ENCODE measurements at places on chromosomes 6 and 20.

DNA sequence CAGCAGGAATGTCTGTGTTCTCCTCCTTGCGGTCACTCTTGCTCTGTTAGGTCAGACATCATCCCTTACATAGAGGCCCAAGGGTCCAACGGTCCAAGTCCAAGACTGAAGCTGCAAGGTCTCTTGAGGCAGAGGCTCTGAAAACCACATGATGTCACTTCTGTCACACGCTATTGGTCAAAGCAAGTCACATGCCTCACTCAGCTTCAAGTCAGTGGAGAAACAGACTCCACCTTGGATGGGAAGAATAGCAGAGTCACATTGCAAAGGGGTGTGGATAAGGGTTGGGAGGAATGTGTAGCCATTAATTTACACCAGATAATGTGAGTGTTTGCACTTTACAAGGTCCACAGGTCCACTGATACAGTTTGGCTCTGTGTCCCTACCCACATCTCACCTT lies 17.5 kb downstream of the SLC52A3 start:
- no peak for DNase-seq

DNA sequence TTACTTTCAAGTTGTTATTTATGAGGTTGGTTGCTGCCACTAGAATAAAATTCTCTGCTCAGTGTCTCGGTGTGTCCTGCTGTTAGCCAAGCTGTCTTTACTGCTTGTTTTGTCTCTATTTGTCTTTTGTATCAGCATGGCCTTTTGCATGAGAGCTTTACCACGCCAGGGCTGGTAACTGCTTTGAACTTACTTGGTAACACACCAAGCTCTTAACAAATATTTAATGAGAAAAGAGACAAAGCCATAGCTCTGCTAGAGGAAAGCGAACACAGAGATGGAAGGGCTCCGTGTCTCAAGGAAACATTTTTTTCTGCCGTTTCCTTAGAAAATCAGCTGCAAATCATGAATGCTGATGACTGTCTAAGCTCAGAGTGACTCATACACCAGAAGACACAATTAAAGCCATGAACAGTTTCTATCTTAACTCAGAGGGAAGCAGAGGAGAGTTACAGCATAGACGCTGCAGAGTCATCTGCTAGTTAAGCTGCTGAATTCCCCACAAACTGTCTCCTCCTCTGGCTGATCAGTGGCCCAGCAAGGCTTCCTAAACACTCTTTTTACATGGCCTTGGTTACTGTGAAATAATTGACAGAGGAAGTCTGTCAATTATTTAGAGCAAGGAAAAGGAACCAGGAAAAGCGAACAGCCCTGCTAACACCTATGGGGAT lies 44.8 kb downstream of the AGPAT4 start:
- DNase-seq: no peak

GRCh38 chr6:13581700-13582229 lies 7.4 kb downstream of the SIRT5 start:
- DNase-seq: no peak

GRCh38 chr6:135722679-135723078 lies 128.8 kb upstream of the PDE7B start:
- DNase-seq: no peak

DNA sequence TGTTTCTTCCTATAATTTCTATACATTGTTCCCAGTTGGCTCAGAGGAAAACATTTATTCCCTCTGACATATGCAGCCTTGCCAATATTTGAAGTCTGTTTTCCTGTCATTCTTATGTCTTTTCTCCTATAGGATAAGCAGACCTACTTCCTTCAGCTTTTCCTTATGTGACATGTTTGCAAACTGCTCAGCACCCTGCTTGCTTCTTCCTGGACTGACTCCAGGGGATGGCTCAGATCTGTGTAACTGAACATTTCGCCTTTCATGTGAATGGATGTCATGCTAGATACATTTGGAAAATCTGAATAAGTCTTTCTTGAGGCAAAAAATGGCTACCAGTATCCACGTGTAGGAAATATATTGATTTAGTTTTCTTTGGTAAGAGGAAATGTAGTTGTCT lies 113.2 kb downstream of the CARMIL1 start:
- no peak for DNase-seq

GRCh38 chr6:112117554-112117953 lies 30.2 kb downstream of the FAM229B start:
- DNase-seq: no peak

DNA sequence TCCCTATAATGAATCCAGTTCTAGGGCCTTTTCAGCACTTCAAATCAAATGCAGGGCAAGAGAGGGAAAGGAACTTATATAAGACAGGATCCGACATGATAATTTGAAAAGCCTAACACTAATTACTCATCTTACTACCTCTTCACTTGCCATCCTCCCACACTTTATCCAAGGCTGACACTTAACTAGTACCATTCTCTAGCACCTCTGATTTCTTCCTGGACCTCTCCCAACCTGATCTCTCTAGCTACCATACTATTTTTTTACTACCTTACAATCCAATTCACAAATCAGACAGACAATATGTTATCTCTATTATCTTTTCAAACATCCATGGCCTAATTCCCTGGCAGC lies 50.4 kb downstream of the BTBD9 start:
- DNase-seq: no peak

DNA sequence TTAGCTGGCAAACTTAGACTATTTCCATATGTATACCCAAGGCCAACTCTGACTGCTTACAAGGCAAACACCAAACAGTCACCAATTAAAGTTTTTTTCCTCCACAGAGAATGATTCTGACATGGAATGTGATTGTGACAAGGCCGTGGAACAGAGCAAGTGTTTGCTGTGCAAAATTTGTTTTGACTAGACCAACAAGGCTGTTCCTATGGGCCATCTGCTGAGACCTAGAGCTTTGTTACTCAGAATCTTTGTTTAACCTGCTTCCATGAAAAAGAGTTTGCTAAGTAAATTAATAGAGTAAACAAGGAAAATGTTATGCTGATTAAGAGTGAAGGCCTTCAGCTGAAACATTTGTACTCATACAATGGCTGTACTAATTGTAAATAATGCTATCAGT lies 51.6 kb upstream of the IMPG1 start:
- DNase-seq: no peak

- DNase-seq: no peak
Measured at GRCh38 chr20:19314621-19315020, 102.2 kb downstream of the SLC24A3 start.

GRCh38 chr20:48107560-48107959 lies 322.3 kb upstream of the SULF2 start:
- DNase-seq: no peak

- no peak for DNase-seq
Measured at GRCh38 chr6:82567621-82568020, 204.0 kb downstream of the TPBG start.

DNA sequence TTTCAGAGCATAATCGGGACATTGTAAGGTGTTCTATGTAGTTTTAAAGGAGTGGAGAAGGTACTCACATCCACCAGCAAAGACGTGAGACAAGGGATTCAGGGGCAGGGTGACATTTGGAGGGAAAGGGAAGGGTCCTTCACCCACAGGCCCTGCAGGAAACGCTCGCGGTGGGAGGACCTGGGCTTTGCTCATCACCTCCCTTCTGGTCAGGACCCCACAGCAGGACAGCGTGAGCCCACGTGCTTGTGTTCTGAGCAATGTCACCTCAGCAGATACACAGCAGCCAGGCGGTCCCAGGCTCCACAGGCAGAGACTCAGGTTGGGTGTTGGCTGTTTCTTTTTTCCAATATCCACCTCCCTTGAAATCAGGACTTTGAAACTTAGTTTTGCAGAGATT lies 27.5 kb downstream of the DLL1 start:
- DNase-seq: no peak

GRCh38 chr6:169085466-169085865 lies 168.2 kb downstream of the THBS2 start:
- DNase-seq: no peak

- DNase-seq: peak; percentile 62
Measured at GRCh38 chr6:26304797-26305640, 60.0 kb upstream of the BTN3A2 start.

GRCh38 chr6:40563111-40563510 lies 24.1 kb downstream of the LRFN2 start:
- DNase-seq: no peak
